CD4-positive, alpha-beta T cell treated with Interleukin-17A for 1 hour (primary cell): ENCODE measurements at places on chromosomes 2 and 18.

DNA sequence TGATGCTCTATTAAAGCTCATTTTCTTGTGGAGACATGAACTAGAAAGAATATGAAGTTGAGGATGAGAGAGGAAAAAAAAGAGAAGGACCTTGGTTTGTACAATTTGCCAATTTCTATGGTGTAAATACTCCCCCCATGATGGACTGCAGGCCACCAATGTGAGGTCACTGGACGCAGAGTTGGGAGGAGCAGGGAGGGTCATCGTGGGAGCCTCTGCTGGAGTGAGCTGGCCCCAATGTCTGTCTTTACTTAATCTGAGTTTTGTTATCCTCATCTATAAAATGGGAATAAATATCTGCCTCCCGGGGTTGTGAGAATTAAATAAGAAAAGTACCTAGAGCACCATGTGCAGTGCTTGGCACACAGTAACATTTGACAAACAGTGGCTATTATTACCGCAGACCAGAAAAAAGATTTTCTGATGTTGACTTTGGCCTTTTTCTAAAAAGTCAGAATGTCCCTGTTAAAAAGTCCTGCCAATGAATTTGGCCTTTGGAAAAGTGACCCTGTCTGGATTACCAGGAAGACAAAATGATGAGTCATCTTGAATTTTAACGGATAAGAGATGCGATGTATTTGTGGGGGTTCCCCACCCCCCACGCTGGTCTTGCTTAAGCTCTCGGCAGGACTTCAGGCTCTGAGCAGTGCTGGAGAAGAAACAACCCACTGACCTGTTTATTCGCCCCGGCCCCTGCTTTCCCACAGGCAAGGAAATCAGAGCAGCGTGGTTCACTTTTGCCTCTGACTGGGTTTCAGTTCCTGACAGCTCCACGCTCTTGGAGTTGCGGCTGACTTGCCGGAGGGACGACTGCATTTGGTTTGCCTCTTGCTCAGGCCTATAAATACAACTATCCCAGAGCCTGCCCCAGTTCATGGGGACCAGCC is 50.3 kb upstream of the FOSL2 start:
- DNase-seq: no peak

GRCh38 chr2:181923121-181923520 is 31.6 kb downstream of the ITPRID2 start:
- DNase-seq: no peak

DNA sequence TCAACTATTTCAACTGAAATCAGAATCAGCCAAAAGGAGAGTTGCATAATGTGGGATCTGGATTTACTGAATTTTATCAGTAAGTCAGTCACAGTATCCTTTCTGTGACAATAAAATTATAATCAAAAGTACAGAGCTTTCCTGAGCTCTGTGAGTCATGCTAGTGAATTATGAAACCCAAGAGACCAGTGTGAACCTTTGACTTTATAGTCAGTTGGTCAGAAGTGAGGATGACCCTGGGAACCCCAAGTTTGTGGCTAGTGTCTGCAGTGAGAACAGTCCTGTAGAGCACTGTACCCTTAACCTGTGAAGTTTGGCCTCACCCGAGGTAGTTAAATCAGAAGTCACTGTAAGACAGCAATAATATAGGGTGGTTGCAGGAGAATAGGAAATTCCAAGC is 381.7 kb downstream of the CDH19 start:
- no peak for DNase-seq

DNA sequence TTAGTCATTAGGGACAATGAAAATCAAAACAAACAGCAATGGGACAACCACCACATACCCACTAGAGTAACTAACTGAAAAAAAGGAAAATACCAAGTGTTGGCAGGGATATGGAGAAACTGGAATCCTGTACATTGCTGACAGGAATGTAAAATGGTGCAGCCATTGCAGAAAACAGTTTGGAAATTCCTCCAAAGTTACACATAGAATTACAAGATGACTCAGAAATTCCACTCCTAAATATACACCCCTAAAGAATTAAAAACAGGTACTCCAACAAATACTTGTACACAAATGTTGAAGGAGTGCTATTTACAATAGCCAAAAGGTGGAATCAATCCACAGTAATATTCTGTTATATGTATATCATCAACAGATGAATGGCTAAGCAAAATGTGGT is 110.9 kb downstream of the ROCK1 start:
- DNase-seq: no peak

GRCh38 chr2:240645801-240646175 is 20.5 kb downstream of the GPR35 start:
- DNase-seq: no peak

- DNase-seq: no peak
Observed at GRCh38 chr18:69725855-69726508, 221.7 kb downstream of the CD226 start.

GRCh38 chr18:52499016-52499415 is 159.0 kb downstream of the DCC start:
- DNase-seq: no peak

GRCh38 chr2:41116106-41116797 is 664.4 kb upstream of the SLC8A1 start:
- no peak for DNase-seq

- no peak for DNase-seq
Observed at GRCh38 chr2:219737270-219737691, 109.9 kb downstream of the SLC4A3 start.

DNA sequence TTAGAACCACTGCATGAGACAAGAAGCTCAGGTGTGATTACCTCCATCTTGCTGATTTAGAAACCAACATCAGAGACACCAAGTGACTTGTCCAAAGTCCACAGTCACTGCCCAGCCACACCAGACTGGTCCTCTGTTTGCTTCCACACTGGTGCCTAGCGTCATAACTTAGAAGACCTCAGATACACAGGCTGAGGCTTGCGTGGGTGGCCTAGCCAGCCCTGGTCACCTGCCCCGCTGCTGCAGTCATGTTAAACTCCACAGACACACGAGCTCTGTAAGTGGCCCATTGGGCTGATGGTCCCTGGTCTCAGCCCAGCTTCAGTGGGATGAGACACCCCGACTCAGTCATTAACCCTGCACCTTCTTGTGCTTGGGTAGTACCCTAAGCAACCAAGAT is 47.1 kb downstream of the CNGA3 start:
- no peak for DNase-seq

DNA sequence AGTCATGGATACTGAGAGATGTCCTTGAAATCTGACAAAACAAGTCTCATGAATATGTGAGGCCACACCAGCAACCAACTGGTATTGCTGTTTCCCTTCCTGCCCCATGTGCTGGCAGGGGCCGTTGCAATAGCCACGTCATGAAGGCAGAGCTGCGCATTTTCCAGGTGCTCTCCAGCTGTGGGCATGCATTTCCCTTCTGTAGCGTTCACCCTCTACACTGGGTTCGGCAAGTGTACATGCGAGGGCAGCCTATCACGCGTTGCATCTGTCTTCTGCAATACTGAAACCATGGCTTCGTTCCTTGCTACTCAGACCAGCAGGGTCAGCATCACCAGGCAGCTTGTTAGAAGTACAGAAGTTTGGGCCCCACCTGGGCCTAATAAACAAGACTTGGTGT is 17.4 kb downstream of the ARL4C start:
- no peak for DNase-seq
